ENCODE measurements at places on chromosomes 2 and 18.
A peak's percentile ranks its signal among the peaks of the same experiment; 100 is the strongest.

DNA sequence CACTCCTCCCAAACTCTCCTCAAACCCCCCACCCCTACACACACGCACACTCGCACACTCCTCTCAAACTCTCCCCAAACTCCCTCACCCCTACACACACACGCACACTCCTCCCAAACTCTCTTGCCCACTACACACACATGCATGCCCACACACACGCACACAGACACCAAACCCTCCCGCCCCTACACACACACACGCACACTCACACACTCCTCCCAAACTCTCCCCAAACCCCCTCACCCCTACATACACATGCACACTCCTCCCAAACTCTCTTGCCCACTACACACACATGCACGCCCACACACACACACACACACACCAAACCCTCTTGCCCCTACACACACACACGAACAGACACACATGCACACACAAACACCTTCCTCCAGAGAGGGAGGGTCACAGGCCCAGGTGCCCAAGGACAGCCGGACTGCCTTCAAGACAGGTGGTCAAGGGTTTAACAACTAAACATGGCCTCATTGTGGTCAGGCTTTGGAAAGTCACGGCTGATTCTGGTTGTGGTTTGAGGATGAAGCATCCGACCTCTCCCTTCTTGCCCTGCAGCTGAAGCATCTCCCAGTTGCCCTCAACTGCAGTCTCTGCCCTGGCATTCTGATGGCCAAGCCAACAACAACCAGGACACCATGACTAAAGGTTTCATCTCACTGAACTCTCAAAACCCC, 72.3 kb upstream of the SNTG2 start:
- DNase-seq = no peak

GRCh38 chr2:23578964-23579671, 194.1 kb downstream of the KLHL29 start:
- no peak for DNase-seq

GRCh38 chr2:145423809-145424208, 903.9 kb upstream of the ZEB2 start:
- DNase-seq = no peak

- no peak for DNase-seq
These were observed 43.4 kb upstream of the DSC1 start for GRCh38 chr18:31206071-31206470.

DNA sequence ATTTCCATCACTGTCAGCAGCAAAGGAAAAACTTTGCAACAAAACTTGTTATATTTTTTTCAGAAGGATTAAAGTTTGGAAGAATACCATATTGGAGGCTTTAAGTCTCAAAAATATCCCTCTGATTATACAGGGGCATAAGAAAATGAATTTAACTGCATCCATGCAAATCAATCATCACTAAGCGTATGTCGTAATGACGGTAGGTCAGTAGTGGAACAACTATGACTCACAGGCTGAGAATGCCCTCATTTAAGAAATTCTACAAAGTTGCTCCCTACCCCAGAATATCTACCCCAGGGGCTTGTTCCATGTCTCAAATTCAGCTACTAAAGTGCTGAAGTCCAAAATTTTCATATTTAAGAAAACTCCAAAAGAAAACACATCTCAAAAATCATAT, 12.5 kb upstream of the NAB1 start:
- peak; percentile 28 for DNase-seq

- DNase-seq = no peak
These were observed 3.0 kb downstream of the PIEZO2 start for GRCh38 chr18:11146238-11146946.

Measured in Calu3 (cell line).